Activated T-cell treated with anti-CD3 and anti-CD28 coated beads, Interleukin-2, amount 50 U/mL, for 1 hour (primary cell): ENCODE measurements at places on chromosomes 5 and 9.

- no peak for DNase-seq
Measured at GRCh38 chr5:90650767-90651166, 92.2 kb downstream of the ADGRV1 start.

GRCh38 chr5:2756211-2757152, 5.0 kb upstream of the IRX2 start:
- DNase-seq, result no peak

DNA sequence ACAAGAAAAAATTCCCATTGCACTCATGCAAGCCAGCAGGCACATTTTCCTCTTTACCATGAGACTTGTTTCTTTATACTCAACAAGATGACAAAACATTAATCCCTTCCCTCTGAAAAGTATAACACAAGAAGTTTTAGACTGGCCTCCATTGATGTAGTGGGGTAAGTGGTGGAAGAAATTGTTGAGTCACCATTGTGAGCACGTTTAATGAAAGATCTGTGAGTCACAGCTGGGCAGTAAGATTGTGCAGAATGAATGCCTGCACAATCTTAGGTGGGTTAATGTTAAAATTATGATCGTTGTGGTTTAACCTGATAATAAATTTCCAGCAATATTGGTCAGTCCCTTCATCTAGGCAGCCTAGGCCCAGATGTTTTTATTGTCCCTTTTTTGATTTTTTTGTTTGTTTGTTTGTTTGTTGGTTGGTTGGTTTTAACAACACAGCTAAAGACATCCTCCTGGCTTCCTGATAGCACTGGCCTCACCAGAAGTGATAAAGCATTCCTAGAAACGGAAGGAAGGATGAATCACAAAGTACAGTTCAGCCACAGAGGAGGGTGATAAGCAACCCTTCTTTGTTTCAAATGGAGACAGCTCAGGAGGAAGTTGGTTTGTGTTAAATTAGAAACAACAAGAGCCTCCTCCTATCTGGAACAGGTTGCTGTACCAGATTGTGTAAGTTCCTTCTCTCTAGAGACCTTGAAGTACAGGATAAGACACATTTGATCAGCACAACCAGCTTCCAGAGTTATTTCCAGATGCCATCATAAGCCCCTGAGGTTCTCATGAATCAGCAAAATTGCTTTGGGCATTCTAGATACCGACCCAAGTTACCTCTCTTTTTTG, 40.3 kb downstream of the SLC24A2 start:
- DNase-seq, result no peak

GRCh38 chr5:126368239-126368812, 54.9 kb upstream of the GRAMD2B start:
- no peak for DNase-seq

DNA sequence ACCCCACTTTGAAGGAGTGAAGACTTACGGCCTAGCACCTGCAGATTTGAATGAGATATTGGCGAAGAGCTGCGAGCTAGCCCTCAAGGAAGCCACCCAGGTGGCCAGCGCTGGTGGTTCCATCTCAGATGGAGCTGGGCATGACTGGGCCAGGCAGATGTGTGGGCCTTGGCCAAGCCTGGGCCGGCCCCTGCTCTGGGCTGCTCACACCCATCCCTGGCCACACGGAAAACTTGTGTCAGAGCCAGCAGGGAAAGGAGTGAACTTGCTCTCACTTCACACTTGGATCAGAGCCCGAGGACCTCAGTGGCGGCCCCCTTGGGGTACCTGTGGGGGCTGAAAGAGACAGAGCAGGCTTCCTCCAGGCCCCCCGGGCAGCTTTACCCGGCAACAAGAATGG, 44.2 kb downstream of the ROPN1L start:
- DNase-seq, result no peak

DNA sequence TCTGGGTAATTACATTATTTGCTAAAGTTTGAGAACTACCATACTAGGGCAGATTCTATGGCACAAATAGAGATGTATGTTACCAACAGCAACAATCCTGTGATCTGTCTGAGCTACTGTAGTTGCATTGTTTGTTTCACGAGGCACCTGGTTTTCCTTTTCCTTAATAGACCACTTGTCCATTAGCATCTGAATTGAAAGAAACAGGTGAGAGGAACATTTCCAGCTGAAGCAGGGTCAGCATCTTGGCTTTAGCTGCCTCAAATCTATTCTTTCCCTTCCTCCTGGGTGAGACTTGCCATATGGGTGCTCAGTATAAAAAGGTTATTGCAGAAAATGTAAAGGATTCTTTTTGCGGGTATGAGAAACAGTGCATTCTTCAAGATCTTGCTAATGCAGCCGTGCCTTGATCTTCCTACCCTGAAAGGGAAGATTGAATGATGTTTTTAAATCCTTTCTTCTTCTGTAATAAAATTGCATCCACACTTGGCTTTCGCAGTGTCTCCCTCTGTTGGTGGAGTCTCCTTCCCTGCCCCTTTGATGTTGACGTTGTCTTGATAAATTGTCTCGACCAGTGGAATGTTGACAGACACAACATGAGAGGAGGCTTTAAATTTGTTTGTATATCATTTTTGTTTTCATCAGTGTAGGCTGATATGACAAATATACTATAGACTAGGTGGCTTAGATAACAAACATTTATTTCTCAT, 118.0 kb upstream of the BRINP1 start:
- DNase-seq, result no peak
